ENCODE measurements at places on chromosomes 16 and 17. TPM values are rescaled to one million over a fixed set of nuclear protein-coding genes. Genes with fewer than 3 reads are reported as not detected.
A peak's percentile ranks its signal among the peaks of the same experiment; 100 is the strongest.

Gene SLC16A13
- total RNA-seq: 9.5 TPM

Gene CTRB1
- total RNA-seq: not detected

Gene ITGAL
- total RNA-seq: 60.2 TPM

Gene CDH3
- 59.7 TPM for total RNA-seq

Gene MPP2
- 1.7 TPM for total RNA-seq

Gene CD79B
- total RNA-seq: 3.5 TPM

Gene RNU2-1
- total RNA-seq: 5,610 TPM

Gene ABCC6
- total RNA-seq: 44.0 TPM

GRCh38 chr16:12063435-12063834 is 86.9 kb downstream of the SNX29 start:
- DNase-seq: no peak

DNA sequence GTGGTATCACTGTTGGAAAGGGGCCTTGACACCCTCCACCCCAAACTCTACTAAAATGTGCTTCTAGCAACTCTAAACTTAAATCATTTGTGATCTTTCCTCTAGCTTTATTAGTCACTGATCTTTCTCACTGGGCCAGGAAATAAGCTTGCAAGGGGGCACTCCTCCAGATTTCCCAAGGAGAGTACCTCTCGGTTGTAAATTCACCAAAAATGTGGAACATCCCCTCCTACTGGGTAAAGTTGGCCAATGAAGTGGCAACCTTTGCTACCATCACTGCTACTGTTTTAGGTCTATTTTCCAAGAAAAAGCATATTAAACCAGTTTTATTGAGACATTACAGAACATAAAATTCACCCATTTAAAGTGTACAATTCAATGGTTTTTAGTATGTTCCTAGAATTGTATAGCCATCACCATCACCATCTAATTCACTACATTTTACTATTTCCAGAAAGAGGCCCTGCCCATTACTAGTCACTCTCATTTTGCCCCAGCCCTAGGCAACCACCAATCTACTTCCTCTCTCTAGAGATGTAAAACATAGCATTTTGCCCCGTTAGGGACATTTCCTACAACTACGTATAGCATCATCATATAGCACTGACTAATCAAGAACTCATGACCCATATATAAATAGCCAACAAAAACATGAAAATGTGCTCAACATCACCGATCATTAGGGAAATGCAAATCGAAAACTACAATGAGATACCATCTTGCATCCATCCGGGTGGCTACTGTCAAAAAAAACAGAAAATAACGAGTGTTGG is 44.6 kb upstream of the ADCY9 start:
- DNase-seq: no peak

DNA sequence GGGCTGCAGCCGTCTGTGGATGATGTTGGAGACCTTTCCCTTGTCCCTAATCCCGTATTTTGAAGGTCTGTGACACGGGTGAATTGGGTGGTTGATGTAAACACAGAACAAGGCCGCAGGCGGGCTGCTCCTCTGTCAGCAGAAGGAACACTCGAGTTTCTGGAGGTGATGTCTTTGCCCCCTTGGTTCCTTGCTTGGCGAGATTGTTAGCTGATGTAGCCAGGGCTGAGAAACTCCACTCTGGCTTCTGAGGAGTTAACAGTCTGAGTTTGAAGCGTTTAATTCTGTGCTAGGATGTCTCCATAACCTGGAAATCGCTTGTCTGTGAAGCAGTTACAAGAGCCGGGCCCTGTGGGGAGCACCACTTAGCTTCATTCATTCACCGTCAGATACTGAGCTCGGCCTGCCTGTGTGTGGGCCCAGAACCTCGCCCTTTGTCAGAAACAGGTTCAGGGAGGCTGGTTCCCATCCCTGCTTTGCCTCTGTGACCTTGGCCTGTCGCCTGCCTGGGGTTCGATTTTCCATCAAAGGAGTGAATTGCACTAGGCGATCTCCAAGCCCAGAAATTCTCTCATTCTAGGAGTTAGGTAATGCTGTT is 1.3 kb downstream of the MAPK8IP3 start:
- DNase-seq: no peak

GRCh38 chr16:56264609-56264972 is 73.3 kb downstream of the GNAO1 start:
- DNase-seq: no peak

DNA sequence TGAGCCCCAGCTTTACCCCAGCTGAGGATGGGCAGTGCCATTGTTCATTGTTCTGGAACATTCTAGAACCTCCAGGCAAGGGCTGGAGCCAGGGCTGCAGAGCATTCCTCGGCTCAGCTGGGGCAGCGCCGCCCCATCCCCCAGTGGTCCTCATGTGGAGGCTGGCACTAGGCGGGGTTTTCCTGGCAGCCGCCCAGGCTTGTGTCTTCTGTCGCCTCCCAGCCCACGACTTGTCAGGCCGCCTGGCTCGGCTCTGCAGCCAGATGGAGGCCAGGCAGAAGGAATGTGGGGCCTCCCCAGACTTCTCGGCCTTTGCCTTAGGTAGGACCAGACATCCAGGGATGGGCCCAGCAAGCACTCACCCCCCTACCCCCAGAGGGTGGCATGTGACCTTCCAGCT is at the start of gene TMEM95:
Gene TMEM95 (plus strand): TSS at position 104 of the 400 bp plus-strand sequence. CDS start 49 bp downstream, at position 153.
- peak; percentile 79 for DNase-seq

DNA sequence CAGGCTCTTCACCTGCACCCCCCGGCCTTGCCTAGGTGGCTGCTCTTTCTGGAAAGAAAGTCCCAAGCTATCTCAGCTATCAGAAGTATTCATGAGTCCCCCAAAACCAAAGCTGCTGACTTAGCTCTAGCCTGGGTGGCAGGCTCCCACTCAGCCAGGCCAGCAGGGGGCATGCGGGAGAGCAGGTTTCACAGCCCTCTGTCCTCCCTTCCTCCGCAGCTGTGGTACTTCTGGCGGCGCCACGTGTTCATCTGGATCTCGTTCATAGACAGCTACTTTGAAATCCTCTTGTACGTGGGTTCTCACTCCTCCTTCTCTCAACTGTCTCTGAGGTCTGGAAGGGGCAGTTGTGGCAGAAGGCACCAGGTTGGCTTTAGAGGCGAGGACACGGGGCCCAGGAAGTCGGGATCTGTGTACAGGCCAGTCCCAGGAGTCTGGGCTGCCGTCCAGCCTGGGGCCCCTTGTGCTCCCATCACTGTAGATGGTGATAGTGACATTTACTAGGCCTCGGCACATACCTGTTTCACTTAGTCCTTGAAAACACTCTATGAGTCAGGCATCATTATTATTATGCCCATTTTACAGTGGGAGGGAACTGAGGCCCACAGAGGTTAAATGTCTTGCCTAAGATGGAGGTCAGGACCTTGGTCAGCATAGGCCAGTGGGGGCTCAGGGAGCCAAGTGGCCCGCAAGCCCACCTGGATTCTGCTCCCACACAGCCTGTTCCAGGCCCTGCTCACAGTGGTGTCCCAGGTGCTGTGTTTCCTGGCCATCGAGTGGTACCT is 12.9 kb downstream of the TRPV2 start:
- DNase-seq: peak; percentile 64

DNA sequence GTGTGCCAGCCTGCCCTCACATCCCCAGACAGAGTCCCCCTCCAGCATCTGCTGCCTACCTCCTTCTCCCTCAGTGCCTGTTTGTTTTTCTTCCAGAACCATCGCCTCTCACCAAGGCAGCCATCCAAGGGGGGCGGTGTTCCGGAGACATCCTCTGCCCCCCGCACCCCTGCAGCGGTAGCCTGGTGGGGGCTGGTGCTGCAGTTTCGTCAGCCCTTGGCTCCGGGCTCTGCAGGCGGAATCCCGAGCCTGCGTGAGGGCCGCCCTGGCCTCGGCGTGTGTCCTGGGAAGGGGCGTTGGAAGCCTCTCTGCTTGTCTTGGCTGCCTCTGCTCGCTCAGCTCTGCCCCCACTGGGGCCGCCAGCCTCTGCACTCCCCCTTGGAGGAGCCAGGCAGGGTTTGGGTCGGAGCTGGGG is 126.0 kb upstream of the CIBAR2 start:
- peak; percentile 93 for DNase-seq

DNA sequence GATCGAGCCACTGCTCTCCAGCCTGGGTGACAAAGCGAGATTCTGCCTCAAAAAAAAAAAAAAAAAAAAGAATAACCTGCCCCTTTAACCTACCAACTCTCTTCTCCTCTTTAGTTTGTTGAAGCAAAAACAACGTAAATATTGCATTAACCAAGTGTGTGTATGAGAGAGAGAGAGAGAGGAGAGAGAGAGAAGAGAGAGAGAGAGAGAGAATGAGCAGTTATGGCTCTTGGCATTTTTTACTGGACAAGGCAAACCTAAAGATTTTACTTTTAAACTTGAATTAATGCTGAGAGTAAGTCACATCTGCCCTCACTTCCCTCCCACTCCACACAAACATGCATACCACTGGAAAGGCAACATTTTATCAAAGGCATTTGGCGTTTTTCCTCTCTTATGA is 3.0 kb upstream of the SLFN5 start:
- no peak for DNase-seq

DNA sequence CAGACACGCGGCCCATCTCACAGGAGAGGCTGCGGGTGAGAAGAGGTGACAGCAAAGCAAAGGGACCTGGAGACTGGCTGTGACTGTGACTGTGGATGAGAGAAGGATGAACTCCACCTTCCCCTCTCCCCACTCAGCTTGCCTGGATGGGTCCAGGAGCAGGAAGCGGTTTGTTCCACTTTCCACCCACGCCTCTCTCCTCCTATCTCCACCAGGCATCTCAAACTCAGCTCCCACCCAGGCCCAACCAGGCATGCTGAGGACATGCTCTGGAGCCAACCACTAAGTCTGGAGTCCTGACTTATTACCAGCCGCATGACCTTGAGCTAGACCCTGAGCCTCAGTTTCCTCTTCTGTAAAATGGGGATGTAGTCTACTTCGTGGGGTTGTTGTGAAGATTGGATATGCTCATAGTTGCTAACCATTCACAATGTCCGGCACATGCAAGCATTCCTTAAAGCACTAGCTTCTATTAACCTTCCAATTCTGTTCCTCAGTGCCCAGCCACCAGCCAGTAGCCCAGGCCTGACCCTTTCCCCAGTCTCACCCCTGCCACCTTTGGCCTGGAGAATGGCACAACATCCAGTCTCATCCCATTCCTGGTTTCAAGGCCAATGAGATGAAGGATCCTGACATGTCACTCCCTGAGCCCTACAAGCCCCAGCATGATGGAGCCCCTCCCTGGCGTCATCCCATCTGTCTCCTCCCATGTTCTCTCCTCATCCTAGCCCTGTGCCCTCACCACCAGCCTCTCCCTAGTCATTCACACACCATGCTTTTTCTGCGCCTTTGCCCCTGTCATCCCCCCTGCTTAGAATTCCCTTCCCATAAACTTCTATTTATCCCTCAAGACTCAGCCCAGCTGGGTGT is 2.3 kb downstream of the GAS2L2 start:
- DNase-seq: no peak

DNA sequence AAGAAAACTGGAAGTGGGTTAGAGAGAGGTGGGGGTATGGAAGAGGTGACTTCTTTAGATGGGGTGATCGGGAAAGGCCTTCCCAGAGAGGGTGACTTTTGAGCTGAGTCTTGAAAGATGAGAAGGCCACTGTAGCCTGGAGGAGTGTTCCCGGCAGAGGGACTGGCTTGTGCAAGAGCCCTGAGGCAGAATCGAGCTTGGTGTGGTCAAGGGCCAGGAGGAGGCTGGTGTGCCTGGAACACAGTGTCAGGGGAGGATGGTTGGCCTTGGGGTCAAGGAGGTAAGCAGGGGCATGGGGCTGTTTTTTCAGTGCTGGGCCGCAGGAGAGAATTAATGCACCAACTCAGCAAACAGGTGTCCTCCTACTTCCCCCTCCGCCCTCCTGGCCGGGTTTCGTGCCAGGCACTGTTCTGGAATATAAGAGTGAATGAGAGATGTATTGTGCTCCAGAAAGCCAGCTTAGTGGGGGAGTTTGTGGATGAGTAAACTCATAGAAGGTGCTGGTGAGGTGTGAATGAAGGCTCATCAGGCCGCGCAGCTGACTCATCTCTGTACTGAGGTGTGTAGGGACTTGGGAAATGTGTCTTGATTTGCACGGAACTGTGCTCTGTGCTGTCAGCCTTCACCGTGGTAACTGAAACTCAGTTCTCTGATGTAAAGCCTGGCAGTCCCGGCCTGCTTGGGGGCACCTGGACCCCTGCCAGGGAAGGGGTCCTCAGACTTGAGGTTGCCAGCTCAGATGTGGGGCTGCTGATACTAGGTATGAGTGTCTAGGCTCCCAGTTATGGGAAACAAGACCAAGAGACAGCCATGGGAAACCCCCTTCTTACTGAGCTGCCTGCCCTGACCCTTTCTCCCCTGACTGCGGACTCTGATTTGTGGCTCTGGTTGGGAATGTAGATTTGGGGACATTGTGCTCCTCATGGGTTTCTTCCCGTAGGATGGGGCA is 15.3 kb downstream of the KSR1 start:
- DNase-seq: no peak

- no peak for DNase-seq
Measured at GRCh38 chr16:70768203-70768580, 32.8 kb downstream of the VAC14 start.

GRCh38 chr17:67379251-67379630 is 2.2 kb downstream of the PITPNC1 start:
- DNase-seq: no peak

GRCh38 chr17:66525338-66525737 is 222.9 kb downstream of the PRKCA start:
- DNase-seq: no peak

- no peak for DNase-seq
Measured at GRCh38 chr16:35731341-35732040, 2272.1 kb downstream of the TP53TG3F start.

DNA sequence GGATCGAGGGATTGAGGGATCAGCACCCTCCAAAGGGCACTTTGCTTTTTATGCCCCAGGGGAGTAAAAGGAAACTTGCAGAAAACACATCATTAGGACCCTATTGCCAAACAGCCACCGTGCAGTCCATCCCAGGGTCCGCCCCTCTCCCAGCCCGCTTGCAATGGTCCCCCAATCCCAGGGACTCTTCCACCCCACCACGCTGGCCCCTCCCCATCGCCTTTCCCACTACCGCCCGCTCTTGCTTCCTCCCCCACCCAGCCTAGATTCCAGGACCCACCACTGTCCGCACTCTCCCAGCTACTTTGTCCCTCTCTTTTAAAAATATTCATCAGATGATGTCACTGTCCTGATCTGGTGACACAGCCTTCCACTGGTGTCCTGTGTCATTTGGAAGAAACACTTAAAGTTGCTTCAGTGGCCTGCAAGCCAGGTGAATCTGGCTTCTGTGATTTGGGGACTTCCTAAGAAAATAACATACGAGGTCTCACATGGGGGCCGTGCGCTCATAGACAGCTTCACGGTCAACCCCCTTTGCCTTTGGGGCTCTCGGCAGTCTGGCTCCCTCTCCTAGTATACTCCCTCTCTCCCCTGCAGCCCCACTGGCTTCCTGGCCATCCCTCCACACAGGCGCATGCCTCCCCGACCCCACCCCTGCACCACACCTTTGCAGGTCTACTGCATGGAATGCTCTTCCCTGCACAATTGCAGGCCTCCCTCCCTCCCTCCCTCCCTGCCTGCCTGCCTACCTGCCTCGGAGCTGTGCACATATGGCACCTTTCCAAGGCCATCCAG is 127.9 kb downstream of the RBFOX3 start:
- no peak for DNase-seq

Data from left lung (tissue), 14 donors.